ENCODE measurements at places on chromosomes 5 and 9. TPM values are rescaled to one million over a fixed set of nuclear protein-coding genes. Genes with fewer than 3 reads are reported as not detected.
A peak's percentile ranks its signal among the peaks of the same experiment; 100 is the strongest.

DNA sequence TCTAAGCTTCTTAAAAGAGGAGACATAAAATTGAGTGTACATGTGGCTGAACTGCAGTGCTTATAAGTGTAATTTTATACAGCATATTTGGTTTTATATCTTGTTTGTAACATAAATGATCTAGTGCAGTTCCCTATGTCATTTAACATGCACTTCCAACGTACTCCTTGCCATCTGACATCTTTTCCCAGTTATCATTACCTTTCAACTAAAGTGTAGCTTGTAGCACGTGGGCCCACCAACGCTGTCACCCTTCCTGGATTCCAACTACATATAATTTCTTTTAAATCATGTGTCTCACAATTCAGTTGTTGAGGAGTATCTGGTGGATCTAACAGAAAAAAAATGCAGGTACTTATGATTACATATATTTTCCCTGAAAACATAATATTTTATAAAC lies 50.1 kb downstream of the LIFR start:
- no peaks in the 10 kb centered on the region for H3K36me3 ChIP-seq
- no peak overlapping the region for H3K4me3 ChIP-seq
- no peaks in the 10 kb centered on the region for H3K27me3 ChIP-seq

DNA sequence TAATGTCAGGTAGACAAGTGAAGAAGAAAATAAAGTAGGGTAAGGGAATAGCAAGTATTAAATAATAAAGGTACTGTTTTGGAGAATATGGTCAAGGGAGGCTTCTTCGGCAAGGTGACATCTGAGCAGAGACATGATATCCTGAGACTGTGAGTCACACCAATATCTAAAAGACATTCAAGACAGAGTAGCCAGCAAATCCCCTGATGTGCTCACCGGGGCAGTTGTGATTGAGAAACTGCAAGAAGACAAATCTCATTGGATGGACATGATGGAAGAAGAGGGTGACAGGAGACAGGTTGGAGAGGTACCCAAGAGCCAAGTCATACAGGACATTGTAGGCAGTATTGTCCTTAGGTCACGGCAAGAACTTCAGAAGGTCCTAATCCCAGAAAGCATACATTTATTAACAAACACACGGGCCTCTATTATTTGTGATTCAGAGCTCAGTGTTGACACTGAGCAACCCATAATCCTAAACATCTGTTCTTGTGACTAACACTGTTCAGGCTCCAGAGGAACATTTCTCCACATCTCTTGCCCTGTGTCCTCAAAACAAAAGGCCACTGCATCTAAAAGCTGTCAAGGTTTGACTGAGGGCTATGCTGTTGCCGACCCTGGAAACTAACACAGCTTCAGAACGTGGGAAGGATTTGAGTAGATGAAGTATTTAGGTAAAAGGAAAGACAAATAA lies 258.7 kb upstream of the CLINT1 start:
- no peak overlapping the region for H3K4me3 ChIP-seq
- no peaks in the 10 kb centered on the region for H3K27me3 ChIP-seq
- DNase-seq: no peak

GRCh38 chr5:79842991-79843390 lies 148.1 kb downstream of the MTX3 start:
- no peak overlapping the region for H3K4me3 ChIP-seq
- H3K27me3 ChIP-seq: peaks cover 14% of the 10 kb centered on the region
- no peaks in the 10 kb centered on the region for H3K36me3 ChIP-seq
- H3K27ac ChIP-seq: no peak overlapping the region

DNA sequence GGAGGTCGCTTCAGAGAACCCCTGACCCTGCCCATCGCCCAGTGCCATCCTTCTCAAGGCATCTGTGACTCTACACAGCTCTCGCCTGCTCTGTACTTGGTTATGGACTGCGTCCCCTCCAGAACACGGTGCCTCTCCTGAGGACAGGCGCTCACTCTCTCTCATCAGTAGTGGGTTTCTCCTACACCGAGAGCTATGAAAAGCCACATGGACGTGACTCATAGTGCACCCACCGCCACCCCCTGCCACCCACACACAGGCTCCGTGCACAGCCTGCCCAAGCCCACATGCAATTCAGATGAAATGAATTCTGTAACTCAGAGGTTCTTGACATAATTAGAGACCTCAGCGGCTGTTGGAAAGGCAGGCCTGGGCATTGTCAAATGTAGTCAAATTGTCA lies 13.9 kb downstream of the GTF3C5 start:
- peaks cover 9% of the 10 kb centered on the region for H3K4me1 ChIP-seq
- no peak for DNase-seq
- H3K36me3 ChIP-seq: no peaks in the 10 kb centered on the region
- no peaks in the 10 kb centered on the region for H3K27me3 ChIP-seq

DPP7 gene
- total RNA-seq: 334 TPM

IFNA21 gene
- total RNA-seq: not detected

DNA sequence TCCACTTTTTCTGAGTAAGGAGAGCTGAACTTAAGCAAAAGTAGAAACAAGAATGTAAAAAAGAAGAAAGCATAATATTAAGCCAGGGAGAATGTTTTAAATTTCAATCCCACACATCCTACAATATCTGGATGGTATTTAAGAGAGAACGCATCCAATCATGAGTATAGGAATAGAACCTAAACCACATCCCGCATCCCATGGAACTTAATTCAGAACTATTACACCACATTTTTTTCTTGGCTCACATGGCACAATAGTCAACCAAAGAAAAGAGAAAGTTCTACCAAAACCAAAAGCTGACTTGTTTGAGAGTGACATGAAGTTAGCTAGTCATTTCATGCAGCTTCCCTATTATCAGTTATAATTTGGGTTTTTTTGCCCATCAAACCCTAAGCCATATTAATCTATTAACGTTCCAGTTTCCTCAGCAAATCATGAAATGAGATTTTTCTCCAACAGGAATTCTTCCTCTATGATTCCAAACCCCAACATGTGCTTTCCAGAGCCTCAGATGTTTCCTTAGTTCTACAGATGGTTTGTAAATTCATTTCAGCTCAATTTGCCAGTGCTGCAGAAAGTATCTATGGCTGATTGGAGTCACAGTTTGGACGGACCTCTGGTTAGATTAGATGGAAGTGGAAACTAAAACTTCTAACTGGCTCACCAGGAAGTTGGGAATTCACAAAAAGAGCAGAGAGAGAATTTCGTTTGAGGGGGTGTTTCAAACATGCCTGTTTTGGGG lies 22.5 kb downstream of the ADAMTSL1 start:
- H3K27ac ChIP-seq: no peak overlapping the region
- no peaks in the 10 kb centered on the region for H3K36me3 ChIP-seq
- DNase-seq: no peak
- H3K4me1 ChIP-seq: peaks cover 13% of the 10 kb centered on the region

DNA sequence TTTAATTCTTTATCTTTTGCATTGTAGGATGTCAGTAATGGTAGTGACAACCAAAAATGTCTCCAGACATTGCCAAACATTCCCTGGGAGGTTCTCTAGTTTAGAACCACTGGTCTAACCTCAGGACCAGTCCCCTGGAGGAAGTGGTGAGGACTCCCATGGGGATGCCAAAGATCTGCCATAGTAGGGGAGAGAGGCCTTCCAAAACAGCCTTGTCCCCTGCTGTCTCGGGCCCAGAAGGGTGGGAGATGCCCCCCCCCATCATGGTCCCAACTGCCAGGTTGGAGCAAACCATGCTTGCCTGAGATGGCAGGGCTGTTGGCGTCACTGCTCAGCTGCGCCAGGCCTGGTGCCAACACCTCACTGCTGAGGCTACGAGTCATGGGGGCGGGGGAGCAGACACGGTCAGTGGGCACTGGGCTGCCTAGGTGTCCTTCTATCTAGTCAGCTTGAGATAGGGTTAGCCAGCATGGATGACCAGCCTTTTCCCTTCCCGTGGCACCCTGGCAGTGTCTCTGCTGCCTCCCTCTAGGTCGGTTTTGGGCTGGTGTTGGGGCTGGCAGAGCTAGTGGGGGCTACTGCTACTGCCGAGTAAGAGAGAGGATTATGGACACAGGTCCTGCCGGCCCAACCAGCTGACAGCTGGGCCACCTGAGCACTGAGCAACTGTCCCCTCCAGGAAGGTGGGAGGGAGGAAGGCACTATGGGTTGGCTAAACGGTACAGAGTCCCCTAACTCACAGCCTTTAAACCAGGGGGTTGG lies 8.3 kb upstream of the CXXC5 start:
- no peaks in the 10 kb centered on the region for H3K27me3 ChIP-seq
- peak; percentile 89 for DNase-seq
- H3K27ac ChIP-seq: no peak overlapping the region
- no peak overlapping the region for H3K4me3 ChIP-seq
- H3K4me1 ChIP-seq: peaks cover 35% of the 10 kb centered on the region

OBP2B gene
- not detected for total RNA-seq

TSLP gene
- 0.75 TPM for total RNA-seq

ZNF346 gene
- 26.8 TPM for total RNA-seq

- H3K4me1 ChIP-seq: peaks cover 4% of the 10 kb centered on the region
- peaks cover 49% of the 10 kb centered on the region for H3K36me3 ChIP-seq
- no peak for DNase-seq
Observed at GRCh38 chr9:128316421-128316820, 5.8 kb downstream of the TRUB2 start.

DNA sequence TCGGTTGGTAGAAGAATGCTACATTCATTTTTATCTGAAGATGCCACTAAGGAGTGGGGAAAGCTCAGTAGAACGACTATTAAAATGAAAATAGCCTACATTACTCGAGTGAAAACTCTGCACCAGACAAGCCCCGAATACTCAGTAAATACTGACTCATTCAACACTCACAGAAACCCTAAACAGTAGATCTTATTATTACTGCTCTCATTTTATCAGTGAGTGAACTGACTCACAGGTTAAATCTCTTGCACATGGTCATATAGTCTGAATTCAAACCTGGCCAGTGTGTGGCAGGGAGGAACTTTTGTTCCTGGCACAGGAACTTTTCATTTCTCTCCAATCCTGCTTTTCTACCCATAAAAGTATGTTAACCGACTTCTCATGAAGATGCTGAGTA lies 9.6 kb upstream of the PAPPA start:
- no peak overlapping the region for H3K4me3 ChIP-seq
- no peaks in the 10 kb centered on the region for H3K27me3 ChIP-seq
- no peaks in the 10 kb centered on the region for H3K4me1 ChIP-seq
- no peak overlapping the region for H3K27ac ChIP-seq
- H3K36me3 ChIP-seq: no peaks in the 10 kb centered on the region

DNA sequence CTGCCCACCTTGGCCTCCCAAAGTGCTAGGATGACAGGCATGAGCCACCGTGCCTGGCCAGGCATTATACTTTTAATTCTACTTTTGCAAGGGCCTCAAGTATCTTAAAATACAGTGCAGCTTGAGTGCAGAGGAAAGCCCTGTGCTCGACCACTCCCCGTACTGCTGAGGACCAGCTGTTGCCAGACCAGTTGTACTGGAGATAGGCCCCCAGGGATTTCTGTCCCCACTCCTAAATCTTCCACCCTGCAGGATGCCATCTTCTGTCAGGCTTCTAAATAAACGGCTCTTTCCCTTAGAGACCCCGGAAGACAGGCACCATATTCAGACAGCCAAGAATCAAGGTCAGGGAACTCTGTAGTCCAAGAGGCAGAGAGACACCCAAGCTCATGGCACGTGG lies 16.6 kb upstream of the PSMD5 start:
- H3K36me3 ChIP-seq: no peaks in the 10 kb centered on the region
- no peak overlapping the region for H3K4me3 ChIP-seq
- H3K27ac ChIP-seq: no peak overlapping the region
- no peaks in the 10 kb centered on the region for H3K27me3 ChIP-seq
- DNase-seq: no peak

- no peaks in the 10 kb centered on the region for H3K4me1 ChIP-seq
- no peaks in the 10 kb centered on the region for H3K36me3 ChIP-seq
- peak; percentile 34 for DNase-seq
- no peak overlapping the region for H3K4me3 ChIP-seq
- no peaks in the 10 kb centered on the region for H3K27me3 ChIP-seq
- H3K27ac ChIP-seq: no peak overlapping the region
Observed at GRCh38 chr5:7856855-7857254, 5.9 kb upstream of the CFAP90 start.

DNAJC21 gene
- total RNA-seq: 24.1 TPM

DNA sequence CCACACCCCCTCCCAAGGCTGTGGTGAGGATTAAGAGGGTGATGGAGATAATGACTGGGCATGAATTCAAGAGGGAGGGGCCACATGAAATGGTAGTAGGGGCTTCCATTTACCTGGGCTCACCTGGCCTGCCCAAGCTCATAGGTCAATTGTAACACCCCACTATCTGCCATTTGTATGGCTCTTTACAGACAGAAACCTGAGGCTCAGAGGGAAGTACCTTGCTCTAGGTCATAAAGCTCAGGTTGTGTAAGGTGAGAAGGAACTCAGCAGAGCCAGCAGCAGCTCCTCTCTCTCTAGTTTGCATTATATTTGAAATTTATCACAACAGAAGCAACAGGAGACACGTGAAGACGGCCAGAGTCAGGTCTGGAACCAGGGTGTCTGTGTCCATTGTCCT lies 133.4 kb upstream of the ALDH1B1 start:
- no peak for DNase-seq
- no peaks in the 10 kb centered on the region for H3K4me1 ChIP-seq
- H3K36me3 ChIP-seq: no peaks in the 10 kb centered on the region
- no peak overlapping the region for H3K4me3 ChIP-seq
- H3K27ac ChIP-seq: no peak overlapping the region

DNA sequence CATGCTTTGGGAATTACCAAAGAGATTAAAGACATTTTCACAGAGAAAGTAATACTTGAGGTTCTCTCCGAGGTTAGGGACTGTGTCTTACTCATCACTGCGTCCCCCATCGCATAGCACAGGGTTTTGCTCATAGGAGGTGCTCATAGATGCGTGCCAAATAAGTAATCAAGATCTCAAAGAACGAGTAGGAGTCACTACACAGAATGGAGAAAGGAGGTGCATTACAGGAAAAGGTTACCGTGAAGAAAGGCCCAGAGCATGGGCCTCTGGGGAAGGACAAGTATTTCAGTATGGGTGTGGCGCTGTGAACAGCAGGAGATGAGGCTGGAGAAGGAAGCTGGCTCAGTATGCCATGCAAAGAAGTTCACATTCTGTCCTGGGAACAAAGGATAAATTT lies 182.4 kb downstream of the ACTL7B start:
- H3K27me3 ChIP-seq: no peaks in the 10 kb centered on the region
- H3K27ac ChIP-seq: no peak overlapping the region
- no peak overlapping the region for H3K4me3 ChIP-seq
- DNase-seq: no peak

DNA sequence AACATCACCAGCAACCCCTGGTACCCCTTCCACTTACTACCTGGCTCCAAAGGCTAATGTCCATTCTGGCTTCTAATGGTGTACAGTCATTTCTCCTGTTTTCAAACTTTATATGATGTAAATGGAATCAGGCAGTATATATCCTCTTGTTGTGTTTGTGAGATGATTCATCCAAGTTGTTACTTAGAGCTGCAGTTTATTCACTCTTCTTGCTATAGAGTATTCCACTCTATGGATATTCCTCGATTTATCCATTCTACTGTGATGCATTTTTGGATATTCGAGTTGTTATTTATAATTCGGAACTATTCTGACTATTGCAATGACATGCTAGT lies 32.4 kb downstream of the IRF1 start:
- H3K36me3 ChIP-seq: no peaks in the 10 kb centered on the region
- peaks cover 52% of the 10 kb centered on the region for H3K4me1 ChIP-seq
- no peak overlapping the region for H3K27ac ChIP-seq
- no peak overlapping the region for H3K4me3 ChIP-seq
- no peaks in the 10 kb centered on the region for H3K27me3 ChIP-seq
- no peak for DNase-seq
